ENCODE measurements at places on chromosomes 7 and 10.

GRCh38 chr7:143352531-143353002, 9.9 kb downstream of the FAM131B start:
- DNase-seq = no peak

GRCh38 chr7:91913612-91914011, 27.1 kb upstream of the AKAP9 start:
- DNase-seq = no peak

GRCh38 chr7:98978672-98979071, 100.3 kb downstream of the TRRAP start:
- no peak for DNase-seq

- no peak for DNase-seq
These were observed at the start of gene GRB10 for GRCh38 chr7:50782375-50783208. TSS of gene GRB10 (minus strand) at chr7:50782896. CDS start at chr7:50732322, 50,574 bp downstream.

GRCh38 chr7:51927738-51928137, 611.1 kb upstream of the COBL start:
- no peak for DNase-seq

DNA sequence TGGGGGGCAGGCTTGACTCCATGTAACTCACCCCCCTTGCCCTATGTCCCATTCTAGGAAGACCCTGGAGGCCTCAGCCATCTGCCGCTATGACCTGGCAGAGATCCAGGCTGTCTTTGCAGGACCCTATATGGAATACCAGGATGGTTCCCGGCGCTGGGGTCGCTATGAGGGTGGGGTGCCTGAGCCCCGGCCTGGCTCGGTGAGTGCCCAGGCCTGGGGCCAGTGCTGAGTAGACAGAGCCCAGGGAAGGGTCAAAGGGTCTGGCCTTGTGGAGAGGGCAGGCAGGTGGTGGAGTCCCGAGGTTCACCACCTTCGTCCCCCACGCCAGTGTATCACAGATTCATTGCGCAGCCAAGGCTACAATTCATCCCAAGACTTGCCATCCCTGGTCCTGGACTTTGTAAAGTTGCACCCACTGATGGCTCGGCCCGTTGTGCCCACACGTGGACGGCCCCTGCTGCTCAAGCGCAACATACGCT, 7.5 kb downstream of the MRPL43 start:
- no peak for DNase-seq

- DNase-seq = no peak
These were observed 88.7 kb downstream of the HIP1 start for GRCh38 chr7:75650062-75650461.

DNA sequence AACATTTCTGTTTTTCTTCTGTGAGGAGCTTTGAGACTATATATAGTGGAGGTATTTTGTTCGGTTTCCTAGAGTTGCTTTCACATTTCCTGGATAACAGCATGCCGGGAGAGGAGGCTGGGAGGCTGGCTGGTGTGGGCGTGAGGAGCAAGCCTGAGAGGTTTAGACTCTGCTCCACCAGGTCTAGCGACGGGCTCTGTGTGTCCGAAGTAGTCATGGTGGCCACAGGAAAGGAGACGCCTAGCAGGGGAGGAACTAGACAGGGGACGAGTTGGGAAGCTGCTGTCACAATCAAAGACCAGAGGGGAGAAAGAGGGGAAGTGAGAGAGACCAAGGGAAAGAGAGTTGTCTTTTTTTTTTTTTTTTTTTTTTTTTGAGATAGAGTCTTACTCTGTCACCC, 19.6 kb downstream of the PTPRE start:
- no peak for DNase-seq

DNA sequence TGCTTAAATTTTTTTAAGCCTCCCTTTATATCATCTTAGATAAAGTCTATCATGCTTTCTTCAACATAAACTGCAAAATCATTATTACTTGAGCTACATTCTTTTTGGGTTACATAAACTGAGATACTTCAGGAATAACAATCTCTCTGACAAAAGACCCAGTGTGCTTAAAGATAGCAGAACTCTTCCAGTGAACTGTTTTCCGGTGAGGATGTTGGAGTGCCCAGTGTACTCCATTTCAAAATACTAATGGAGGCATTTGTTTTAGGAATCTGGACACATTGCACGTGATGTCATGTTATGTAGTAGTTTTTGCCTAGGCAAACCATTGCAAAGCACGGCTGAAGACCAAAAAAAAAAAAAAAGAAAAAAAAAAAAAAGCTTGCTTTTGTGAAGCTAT, 388.2 kb upstream of the CELF2 start:
- no peak for DNase-seq

DNA sequence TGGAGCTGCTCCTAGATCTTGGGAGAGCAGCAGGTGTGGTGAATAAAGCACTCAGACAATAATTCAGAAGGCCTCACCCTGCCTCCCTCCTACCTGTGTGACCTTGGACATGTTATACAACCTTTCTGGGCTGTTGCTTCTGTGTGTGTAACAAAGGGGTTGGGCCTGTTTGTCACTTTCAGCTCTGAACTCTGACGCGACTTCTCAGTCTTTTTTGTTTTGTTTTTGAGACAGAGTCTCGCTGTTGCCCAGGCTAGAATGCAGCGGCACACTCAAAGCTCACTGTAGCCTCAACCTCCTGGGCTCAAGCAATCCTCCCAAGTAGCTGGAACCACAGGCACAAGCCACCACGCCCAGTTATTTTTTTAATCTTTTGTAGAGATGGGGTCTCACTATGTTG, 89.3 kb downstream of the DNMBP start:
- no peak for DNase-seq

GRCh38 chr7:135326636-135327280, 93.1 kb downstream of the STRA8 start:
- DNase-seq = no peak

DNA sequence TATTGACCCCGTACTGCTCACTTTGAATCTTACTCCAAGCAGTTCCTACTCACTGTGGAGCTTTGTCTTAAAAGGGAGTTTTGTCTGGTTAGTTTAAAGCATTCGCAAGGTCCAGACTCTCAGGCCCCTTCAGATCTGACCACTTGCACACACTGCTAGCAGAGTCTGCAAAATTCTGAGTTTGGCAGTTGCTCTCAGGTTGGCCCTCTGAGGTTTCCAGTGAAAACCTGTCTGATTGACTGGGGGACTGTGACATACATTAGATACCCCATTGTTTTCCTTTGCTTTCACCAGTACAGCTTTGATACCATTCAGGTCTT, 149.2 kb downstream of the XPNPEP1 start:
- DNase-seq = no peak

- DNase-seq = no peak
These were observed 19.7 kb upstream of the ZNF862 start for GRCh38 chr7:149818536-149818840.

DNA sequence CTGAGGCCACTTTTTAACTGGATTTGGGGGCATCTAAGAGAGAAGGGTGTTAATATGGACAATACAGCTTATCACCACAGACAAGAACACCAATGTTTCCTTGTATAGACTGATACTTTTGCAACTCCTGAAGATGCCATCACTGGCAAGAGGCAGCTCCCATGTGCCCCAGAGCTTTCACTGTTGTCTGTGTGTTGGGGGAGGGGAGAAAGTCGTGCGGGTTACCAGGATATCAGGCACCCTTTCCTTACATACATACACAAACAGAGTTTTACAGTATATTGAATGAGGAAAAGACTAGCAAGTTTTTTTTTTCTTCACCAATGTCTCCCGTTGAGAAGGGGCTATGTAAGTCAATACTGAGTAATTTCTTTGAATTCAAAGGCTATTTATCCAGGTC, 4.1 kb upstream of the DLX6 start:
- DNase-seq = peak; percentile 5

GRCh38 chr7:37986908-37987330, 66.5 kb downstream of the EPDR1 start:
- DNase-seq = no peak

- DNase-seq = no peak
These were observed 250.9 kb downstream of the SNX13 start for GRCh38 chr7:17689361-17689902.

- no peak for DNase-seq
These were observed 290.5 kb upstream of the AKR1E2 start for GRCh38 chr10:4535521-4535920.

GRCh38 chr7:70694971-70695794, 436.8 kb upstream of the GALNT17 start:
- DNase-seq = peak; percentile 58

GRCh38 chr7:74138945-74139843, 35.0 kb upstream of the EIF4H start:
- DNase-seq = no peak

DNA sequence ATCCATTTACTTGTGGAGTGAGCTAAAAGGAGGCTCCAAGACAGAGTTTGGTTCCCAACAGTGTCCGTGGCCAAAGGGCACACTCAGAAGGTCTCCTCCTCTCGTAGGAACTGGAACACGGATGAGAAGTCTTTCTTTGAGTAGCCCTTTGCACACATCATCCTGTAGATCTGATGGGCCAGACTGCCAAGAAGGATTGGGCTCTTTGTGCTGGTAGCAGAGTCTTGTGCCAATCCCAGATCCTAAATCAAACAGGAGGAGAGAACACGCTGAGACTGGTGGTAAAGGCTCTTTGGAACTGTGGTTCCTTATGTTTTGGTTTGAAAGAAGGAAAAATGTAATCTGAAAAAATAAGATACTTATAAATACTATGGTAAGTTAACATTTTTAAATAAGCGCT, 136.6 kb downstream of the HIBADH start:
- DNase-seq = no peak

- DNase-seq = no peak
These were observed 76.6 kb downstream of the NDUFB2 start for GRCh38 chr7:140773104-140773503.

DNA sequence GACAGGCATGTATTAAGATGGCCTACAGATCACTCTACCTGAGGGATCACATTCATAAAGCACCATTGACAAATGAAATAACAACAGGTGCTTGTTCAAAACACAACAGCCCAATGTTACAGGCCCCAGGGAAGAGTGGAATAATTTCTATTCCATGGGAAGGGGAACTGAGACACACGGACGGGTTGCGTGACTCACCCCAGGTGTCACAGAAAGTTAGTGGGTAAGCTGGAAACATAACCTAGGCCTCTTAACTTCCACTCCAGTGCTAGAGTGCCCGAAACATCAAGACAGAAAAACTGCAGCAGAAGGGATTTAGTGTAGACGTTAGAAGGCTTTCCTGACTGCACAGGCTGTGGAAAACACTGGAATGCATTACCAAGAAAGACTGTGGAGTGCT, 48.3 kb downstream of the SLC37A3 start:
- DNase-seq = no peak

- no peak for DNase-seq
These were observed 322.3 kb upstream of the PODXL start for GRCh38 chr7:131878777-131879176.

- no peak for DNase-seq
These were observed 202.0 kb upstream of the LRRTM3 start for GRCh38 chr10:66723608-66724400.

GRCh38 chr10:29243750-29244149, 45.1 kb upstream of the LYZL1 start:
- no peak for DNase-seq

DNA sequence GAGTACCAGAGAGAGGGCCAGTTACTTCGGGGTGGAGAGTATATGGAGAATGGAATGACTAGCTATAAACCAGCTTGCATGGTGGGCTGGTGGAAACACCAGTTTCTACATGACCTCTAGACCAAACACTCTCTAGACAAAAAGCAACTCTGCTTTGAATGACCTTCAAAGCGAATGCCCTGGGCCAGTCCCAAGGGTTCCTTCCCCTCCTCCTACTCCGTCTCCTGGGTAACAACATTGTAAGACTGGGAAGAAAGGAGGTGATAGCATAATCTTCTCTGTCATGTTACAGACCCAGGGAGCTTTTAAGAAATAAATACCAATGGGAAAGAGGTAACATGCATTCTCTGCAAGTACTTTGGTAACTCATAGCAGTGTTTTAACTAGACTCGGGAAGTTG, 7.4 kb downstream of the HK1 start:
- DNase-seq = no peak

- no peak for DNase-seq
These were observed 427.7 kb downstream of the LRMDA start for GRCh38 chr10:75859141-75859540.

DNA sequence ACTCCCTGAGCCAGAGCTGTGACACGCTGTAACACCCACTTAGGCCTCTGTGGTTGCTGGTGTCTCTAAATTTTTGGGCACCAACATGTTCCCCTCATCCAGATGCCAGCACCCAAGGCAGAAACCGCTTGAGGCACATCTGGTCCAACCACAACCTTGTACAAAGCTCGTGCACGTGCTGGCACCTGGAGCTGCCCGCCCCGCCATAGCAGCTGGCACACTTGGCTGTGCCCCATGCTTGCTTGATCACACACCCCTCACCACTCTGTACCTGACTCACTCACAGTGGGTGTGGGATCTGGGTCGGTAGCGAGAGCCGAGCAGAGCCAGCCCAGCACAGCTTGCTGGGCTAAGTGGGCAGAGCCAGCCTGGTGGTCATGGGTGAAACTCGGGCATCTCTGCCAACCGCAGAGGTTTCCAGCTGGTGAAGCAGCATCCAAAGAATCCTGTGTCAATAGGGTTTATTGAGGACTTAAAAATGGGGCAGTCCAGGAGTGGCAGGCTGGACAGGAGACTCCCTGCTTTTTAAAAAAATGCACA, 1210.4 kb downstream of the TYW1 start:
- DNase-seq = no peak

DNA sequence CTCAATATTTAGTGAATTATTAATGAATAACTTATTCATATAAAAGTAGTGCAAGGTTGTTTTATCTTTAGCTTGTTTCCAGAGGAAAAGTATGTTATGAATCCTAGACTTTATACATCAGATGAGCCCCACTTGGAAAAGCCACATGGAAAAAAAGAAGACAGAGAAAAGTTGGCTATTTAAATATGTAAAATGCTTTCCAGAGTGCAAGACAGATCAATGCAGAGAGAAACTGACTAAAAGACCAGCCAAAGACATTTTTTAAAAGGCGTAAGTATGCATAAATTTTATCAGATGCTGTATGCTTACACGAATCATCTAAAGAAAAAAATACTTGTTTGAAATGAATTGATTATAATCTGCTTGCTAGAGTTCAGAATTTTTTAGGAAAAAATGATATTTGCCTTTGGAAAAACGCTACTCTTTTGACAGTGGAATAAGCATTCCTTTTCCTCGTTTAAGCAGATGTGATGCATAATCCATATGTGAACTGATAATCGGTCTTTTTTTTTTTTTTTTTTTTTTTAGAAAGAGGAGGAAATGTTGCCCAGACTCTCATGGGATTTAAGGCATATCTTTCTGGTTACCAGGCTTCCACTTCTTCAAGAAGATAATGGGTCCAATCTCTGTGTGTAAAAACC, 70.7 kb downstream of the RELN start:
- no peak for DNase-seq

GRCh38 chr10:86085136-86085535, 281.5 kb downstream of the GRID1 start:
- DNase-seq = no peak

DNA sequence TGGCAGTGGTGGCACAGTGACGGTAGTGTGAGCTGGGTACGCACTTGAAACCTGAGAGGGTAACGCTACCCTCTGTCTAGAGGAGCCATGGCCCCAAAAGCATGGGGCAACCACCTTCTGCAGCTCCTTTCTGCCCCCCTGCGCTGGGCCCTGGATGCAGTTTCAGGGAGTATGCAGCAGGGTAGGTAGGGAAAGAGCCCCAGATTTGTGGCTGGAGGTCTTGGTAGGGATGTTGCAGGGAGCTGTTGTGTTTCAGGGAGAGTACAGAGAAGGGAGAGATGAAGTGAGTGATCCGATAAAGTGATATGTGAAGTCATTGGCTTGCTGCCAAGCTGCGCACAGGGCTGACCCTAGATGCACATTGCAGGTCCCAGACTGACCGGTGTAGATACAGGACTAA, 2.7 kb upstream of the PGAM2 start:
- no peak for DNase-seq
